Left renal cortex interstitium (tissue), 4 donors: ENCODE measurements at places on chromosomes 1 and 21. TPM values are rescaled to one million over a fixed set of nuclear protein-coding genes. Genes with fewer than 3 reads are reported as not detected.

DNA sequence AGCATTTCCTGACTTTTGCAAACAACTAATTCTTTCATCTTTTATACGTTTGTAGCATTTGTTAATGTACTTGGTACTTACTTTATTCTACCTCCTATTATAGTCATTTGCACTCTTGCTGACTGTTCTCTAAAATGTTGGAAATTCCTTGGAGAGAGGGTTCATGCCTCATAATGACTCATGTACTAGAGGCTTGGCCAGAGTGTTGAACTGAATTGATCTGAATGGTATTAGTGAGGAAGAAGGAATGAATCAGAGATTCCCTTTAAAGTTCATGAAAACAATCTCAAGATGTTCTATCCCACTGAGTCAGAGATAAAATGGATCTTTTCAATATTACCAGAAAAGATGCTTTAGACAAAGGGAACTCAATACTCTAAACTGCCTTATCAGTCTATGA, 383.4 kb downstream of the SEC16B start:
- no peak for DNase-seq

TCHH gene
- polyA plus RNA-seq, result 0.07 TPM

DNA sequence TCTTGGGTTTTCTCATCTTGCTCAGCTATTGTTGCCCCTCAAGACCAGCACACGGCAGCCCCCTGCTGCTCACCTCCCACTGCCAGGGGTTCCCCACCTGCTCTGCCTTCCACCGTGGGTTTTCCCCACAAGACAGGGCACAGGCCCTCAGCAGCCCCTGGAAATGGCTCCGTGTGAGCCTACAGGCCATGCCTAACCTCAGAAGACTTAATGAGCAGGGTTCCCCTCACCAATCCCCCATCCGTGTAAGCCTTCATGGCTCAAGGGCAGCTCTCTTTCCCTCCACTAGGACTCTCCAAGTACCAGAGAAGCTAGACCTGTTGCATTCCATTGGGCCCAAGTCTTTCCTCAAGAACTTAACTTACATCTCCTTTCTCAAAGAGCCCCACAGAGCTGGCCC, 18.4 kb upstream of the RCAN3 start:
- DNase-seq, result no peak

SLC25A34 gene
- 1.3 TPM for polyA plus RNA-seq

DNA sequence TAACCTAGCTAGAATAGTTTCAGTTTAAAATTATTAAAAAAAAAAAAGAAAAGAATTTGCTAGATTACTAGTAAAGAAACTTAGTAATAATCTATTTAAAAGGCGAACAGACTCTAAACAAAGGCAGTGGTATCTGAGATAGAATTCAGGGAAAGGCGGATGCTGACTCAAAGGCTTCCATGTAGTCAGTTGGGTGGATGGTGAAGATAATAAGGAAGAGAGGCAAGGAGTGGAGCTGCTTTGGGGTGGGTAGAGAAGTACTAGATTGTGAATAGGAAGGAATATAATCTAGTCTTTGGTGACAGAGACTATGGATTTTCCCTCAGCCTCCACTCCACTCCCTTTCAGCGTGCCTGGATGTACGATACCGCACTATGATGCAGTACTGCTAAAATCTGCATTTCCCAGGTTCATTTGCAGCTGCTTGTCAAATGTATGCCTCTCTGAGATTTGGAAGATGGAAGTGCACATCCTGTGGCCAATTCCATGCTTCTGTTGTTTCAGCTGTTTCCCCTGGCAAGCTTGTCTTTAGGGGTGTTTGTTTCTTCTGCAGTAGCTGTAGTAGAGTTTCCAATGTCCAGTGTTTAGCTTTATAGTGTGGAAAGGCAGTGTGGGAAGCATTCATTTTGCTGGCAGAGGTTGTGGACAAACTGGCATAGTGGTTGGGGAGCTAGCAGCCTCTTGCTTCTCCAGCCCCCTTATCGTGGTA, 184.6 kb upstream of the NRIP1 start:
- DNase-seq, result no peak

GRCh38 chr21:16976193-16976592, 536.6 kb upstream of the CXADR start:
- DNase-seq, result no peak

GRCh38 chr21:27831816-27832569, 865.1 kb upstream of the ADAMTS5 start:
- no peak for DNase-seq

DNA sequence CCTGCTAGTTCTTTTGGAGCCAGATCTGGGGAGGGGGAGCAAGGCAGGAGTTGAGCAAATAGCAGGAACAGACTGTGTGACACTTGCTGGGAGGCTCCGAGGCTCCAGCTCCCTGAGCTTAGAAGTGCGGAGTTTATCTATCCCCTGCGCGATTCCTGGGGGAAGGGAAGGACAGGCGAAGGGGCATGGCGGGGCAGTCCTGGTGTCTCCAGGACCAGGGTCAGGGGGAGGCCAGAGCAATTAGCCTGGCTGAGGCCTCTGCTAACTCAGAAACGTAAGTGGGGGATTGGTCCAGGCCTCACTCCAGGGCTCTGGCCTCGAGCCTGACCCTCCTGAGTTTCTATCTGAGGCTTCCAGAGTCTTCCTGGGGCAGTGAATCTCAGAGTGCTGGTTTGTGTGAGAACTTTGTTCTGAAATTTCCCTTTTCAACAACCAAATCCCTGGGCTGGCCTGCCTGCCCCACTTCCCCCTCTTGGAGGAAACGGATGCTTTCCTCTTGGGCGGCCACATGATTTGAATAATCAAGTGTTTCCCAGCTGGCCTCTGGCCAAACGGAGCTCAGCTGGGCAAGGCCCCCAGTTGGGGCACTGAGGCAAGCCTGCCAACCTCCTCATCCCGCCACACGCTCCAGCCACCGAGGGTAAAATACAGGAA, 15.6 kb downstream of the ALPL start:
- no peak for DNase-seq

CACYBP gene
- polyA plus RNA-seq, result 130 TPM

DNA sequence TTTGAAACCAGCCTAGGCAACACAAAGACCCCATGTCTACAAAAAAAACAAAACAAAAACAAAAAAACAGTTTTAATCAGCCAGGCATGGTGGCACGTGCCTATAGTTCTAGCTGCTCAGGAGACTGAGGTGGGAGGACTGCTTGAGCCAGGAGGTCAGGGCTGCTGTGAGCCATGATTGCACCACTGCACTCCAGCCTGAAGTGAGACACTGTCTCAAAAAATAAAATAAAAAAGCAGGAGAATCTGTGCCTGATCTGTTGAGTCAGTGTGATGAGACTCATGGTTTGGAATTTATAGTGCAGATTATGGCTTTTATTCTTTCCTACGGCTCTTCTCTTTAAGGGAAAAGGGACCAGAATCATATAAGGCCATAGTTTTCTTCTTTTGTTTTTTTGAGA, 16.5 kb downstream of the TRIT1 start:
- DNase-seq, result no peak

DNA sequence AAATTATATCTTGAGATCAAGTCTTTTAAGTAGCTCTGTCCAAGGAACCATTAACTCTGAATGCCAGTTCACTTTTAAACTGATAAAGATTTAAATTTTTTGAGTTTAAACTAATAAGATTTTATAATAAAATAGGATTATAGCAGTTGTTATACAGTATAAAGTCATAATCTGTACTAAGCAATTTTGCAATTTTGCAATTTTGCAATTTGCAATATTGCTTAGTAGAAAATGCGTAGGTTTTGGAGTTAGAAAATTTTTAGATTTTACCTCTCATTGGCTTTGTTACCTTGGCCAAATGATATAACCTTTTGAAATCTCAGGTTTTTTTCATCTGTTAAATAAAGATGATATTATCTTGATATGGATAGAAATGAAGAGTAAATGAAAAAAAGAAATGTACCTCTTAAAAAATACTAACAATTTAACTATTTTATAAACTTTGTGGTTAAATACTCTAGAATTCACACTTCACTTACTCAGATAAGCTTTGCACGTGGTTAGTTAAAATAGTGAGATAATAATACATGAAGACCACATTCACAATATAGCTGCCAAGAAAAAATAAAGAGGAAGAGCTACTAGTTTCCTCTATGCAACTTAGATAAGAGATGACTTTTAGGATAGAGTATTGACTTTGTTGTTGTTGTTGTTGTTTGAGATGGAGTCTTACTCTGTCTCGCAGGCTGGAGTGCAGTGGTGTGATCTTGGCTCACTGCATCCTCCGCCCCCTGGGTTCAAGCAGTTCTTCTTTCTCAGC, 13.9 kb downstream of the CCDC18 start:
- no peak for DNase-seq

DNA sequence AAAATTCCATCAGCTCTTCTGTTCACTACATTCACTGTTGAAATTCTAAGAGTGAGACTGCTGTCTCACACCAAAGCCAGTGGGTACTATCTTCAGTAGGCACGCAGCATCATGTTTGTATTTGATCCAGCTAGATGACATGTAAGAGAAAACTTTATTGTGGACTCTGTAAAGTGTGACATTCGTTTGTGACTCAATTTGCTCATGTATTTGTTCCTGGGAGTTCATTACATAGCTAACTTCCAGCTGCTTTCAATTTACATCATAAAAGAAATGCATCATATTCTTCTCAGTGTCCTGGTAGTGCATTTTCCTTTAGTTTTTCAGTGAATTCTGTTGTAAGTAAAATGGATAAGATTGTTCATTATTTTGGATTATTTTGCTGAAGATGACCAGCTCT, 31.4 kb downstream of the CTH start:
- no peak for DNase-seq

- DNase-seq, result no peak
These were observed 32.2 kb upstream of the ARTN start for GRCh38 chr1:43901196-43901961.

CORT gene
- 2.3 TPM for polyA plus RNA-seq

DNA sequence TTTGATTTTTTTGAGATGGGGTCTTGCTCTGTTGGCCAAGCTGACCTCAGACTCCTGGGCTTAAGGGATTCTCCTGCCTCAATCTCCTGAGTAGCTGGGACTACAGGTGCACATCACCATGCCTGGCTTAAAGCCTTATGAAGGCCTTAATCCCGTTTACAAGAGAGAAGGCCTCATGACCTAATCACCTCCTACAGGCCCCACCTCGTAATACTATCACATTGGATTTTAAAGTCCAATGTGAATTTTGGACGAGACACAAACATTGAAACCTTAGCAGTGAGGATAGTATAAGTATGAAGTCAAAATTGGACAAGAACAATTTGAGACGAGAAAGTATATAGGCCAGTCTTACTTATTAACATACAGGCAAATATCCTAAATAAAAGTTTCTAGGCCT, 73.9 kb downstream of the MAST2 start:
- no peak for DNase-seq

DNA sequence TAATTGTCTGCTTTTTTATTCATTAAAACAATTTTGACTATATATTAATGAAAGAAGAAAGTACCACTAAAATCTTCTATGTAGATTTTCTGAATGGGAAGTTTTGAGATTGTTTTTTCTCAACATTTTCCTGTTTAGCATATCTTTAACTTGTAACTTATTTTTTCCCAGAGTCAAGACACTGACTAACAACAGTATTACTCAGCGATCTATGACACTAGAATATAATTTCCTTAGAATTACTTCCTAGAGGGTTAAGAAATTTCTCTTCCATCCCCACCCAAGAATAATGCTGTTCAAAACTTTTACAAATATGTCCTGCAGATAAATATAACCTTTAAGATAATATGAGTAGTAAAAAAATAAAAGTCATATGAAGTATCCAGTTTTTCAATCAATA, 218.2 kb upstream of the NR5A2 start:
- no peak for DNase-seq

DNA sequence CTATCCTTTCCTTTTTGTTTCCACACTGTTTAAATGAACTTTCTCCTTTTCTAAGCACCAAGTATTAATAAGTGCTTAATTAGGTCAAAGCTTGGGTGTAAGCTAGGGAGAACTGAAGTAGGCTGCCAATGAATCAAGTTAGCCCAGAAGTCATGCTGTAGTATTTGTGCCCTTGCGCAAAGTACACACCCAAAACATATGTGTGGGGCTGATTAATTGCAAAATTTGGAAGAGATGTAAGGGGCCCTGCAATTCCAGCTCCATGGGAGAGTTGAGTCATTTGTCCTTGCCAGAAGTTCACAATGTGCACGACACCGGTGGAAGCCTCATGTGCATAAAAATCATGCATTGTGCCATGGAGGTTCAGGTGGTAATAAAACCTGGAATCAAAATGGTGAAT, 18.6 kb upstream of the NTNG1 start:
- DNase-seq, result no peak

DNA sequence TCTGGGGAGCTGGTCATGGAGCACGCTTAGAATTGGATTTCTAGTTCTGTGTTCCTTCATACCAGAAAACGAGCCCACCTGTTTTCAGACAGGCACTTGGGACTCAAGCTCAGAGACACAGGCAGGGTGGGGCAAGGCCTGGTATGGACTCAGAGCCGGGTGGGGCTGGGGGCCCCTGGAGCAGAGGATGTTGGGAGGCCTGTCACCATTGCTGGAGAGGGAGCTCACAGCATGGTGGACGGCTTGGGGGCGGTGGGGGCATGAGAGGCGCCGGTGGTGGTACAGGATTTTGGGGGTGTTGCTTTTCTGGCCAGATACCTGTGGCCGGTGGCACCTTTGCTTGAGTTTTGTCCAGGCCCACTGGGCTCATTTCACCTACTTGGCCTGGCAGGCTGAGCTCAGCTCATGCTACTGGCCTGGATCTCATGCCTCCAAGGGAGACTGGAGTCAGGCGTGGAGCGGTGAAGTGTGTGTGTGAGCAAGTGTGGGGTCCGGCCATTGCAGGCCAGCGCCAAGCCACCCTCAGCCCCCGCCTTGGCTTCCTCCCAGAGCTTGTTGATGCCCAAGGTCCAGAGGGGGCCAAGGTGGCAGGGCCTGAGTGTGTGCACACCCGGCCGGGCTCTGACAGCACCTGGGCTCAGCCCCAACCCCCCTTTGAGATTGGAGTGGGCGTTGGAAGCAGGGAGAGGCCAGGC, 8.7 kb downstream of the SLX9 start:
- DNase-seq, result no peak

DNA sequence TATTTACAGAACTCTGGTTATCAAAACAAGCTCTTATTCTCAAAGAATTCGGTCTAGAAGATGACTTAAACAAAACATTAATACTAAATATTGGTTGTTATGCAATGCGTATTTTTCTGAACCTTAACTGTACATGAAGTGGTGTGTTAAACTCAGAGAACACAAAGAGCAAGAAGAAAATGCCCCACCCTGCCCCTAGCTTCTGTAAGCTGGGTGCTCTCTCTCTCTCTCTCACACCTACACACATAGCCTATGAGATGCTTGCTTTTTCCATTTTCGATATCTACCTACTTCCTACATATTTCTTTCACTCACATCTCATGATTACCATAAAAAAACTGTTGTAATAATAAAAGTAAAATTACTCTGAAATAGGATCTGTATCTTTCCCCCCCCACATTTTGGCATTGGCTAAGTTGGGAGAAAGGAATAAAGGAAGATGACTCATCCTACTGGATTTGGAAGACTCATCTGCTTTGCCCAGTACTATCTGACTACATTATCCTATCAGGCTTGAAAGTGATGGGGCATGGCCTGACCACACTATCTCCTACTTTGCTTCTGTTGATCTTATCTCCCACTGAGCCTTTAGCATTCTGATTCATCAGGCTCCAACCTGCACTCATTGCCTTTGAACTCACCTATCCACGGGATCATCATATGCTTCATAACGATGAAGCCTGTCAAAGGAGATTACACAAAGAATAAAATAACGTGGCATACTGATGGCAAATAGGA, 2.9 kb downstream of the CRYZ start:
- DNase-seq, result no peak

GRCh38 chr1:87941337-87941946, 612.8 kb downstream of the LMO4 start:
- DNase-seq, result peak; percentile 31
